ENCODE measurements at places on chromosomes 4 and X.

- DNase-seq = peak; percentile 10
These were observed 85.9 kb downstream of the REPS2 start for GRCh38 chrX:17032351-17032750.

- DNase-seq = no peak
These were observed 72.5 kb downstream of the RGS12 start for GRCh38 chr4:3365326-3365725.

- peak; percentile 53 for DNase-seq
These were observed 32.6 kb upstream of the NKX6-1 start for GRCh38 chr4:84531689-84532088.

- DNase-seq = no peak
These were observed 319.1 kb upstream of the PCDH18 start for GRCh38 chr4:137851435-137851834.

- DNase-seq = peak; percentile 52
These were observed 46.6 kb downstream of the CD40LG start for GRCh38 chrX:136694431-136695087.

GRCh38 chr4:57100979-57101651, 9.1 kb downstream of the IGFBP7 start:
- no peak for DNase-seq

- DNase-seq = no peak
These were observed 22.2 kb downstream of the QDPR start for GRCh38 chr4:17489721-17490120.

DNA sequence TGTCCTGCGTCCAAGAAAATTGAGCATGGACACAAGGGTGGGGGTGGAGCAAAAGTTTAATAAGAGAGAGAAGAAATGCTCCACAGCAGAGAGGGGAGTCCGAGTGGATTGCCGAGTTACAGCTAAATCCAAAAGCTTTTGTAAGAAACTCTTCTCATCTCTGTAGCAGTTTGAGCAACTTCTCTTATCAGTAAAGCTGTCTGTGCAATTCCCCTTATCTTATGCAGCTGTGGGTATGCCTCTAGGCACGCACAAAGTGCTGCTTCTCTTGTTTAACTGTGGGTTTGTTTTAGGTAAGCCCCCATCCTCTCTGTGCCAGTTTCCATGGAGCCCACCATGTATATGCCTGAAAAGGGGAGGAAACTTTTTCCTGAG, 44.8 kb downstream of the HMGB2 start:
- DNase-seq = no peak

DNA sequence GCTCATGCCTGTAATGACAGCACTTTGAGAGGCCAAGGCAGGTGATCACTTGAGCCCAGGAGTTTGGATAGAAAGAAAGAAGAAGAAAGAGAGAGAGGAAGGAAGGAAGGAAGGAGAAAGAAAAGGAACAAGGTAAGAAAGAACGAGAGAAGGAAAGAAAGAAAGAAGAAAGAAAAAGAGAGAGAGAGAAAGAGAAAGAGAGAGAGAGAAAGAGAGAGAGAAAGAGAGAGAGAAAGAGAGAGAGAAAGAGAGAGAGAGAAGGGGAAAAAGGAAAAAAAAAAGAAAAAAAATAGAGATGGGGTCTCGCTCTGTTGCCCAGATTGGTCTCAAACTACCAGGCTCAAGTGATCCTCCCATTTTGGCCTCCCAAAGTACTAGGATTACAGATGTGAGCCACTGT, 22.5 kb downstream of the ING2 start:
- DNase-seq = no peak

DNA sequence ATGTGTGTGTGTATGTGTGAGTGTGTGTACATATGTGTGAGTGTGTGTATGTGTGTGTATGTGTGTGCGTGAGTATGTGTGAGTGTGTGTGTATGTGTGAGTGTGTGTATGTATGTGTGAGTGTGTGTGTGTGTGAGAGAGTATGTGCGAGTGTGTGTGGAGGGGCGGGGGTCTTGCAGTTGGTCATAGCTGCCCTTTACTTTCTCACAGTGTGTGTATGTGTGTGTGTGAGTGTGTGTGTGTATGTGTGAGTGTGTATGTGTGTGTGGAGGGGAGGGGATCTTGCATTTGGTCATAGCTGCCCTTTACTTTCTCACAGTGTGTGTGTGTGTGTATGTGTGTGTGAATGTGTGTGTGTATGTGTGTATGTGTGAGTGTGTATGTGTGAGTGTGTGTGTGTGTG, 74.8 kb upstream of the ENPP6 start:
- DNase-seq = no peak

Data from ELR (cell line).